Hepatocyte (in vitro differentiated cells): ENCODE measurements at places on chromosomes 4 and X. TPM values are rescaled to one million over a fixed set of nuclear protein-coding genes. Genes with fewer than 3 reads are reported as not detected.

LAS1L gene
- polyA plus RNA-seq: 22.3 and 26.0 TPM in 2 replicates

MAGEA1 gene
- not detected in 2 replicates for polyA plus RNA-seq

TSPAN5 gene
- 35.9 and 39.1 TPM in 2 replicates for polyA plus RNA-seq

TIGD4 gene
- polyA plus RNA-seq: 0.19 TPM in 1 of 2 replicates, not detected in the other
